Activated gamma-delta T cell treated with Interleukin-2 at 50 U/mL for 16 hours (primary cell): ENCODE measurements at places on chromosomes 11 and 22.

DNA sequence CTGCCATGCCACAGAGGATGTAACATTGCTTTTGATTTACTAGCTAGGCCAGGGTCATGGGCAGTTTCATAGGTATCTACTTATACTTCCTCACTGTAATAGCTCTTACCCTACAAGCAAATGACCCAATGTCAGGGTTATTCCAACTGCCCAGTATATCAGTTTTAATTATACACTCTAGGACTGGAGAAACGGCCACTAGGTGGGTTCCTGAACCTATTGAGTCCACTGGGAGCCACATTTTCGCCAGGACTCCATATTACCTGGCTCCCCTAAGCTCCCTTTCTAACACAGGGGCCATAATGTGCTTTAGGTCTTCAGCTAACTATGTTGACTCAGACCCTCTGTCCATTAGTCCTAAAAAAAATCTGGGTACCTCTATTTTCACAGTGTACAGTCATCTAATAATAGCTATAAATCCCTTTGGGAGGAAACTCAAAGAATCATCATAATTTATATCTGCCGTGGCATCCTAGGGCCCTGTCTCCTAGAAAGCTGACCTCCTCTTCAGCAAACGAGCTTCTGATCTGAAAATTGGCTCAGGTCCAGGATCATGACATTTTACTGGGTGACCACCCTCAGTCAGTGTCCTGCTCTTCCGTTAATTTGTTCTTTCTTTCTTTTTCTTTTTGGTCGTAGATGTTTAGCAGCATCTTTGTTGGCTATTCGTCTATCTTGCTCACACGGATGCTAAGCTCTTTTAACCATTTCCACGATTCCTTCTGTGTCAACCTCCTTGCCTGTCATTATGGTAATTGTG lies 244.3 kb downstream of the FAM76B start:
- no peak for DNase-seq

GRCh38 chr11:85772695-85773094 lies 38.2 kb downstream of the SYTL2 start:
- DNase-seq, result no peak

DNA sequence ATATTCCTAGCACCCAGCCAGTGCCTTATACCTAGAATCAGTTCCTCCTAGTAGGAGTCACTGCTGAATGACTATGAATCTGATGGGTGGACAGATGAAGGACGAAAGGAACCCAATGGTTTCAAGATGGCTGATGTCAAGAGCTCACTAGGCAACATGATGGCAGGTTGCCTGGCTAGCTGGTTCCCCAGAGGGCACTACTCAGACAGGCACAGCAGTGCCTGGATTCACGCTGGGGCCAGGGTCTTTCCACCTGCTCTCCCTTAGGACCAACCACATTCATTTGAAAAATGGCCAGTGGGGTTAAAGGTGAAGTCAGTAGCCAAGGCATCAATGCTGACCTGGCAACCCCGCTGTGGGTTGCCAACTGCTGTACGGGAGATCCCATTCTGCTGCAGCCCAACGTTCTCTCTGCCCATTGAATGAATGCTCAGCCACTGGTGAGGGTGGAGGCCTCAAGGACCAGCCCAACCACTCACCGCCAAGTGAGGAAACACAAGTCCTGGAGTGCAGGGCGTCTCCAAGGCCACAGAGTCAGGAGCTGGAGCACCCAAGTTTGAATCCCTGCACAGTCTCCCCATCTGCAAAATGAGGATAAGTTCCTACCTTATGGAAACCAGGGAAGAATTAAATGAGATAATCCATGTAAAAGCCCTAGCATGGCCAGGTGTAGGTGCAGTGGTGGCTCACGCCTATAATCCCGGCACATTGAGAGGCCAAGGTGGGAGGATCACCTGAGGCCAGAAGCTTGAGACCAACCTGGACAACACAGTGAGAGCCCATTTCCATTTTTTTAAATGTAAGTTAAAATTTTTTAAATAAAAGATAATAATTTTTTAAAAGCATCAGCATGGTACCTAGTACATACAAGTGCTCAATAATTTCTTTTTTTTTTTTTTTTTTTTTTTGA lies 12.4 kb downstream of the MYH9 start:
- no peak for DNase-seq

GRCh38 chr11:82980292-82980691 lies 78.8 kb downstream of the DDIAS start:
- no peak for DNase-seq

DNA sequence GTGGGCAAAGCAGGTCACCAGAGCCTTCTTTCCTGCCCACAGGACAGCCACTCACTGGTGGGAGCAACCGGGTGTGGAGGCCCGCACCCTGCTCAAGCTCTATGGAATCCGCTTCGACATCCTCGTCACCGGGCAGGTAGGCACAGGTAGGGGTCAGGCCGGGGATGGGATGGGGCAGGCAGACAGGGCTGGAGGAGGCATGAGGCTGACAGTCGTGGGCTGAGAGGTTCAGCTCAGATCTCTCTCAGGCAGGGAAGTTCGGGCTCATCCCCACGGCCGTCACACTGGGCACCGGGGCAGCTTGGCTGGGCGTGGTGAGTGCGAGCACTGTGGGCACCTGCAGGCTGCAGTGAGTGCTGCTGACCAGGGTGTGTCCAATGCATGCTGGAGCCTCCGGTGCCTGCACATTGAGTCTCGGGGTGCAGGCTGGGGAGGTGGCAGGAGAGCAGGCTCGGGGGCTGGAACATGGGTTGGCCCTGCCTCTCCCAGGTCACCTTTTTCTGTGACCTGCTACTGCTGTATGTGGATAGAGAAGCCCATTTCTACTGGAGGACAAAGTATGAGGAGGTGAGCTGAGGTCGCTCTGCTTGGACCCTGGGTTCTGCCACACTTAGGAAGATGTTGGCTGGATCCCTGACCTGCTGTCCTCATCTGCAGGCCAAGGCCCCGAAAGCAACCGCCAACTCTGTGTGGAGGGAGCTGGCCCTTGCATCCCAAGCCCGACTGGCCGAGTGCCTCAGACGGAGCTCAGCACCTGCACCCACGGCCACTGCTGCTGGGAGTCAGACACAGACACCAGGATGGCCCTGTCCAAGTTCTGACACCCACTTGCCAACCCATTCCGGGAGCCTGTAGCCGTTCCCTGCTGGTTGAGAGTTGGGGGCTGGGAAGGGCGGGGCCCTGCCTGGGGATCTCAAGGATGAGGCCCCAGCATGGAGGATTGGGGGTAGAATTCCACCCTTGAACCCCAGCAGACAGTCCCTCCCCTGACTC lies 6.3 kb downstream of the SLC7A4 start:
- no peak for DNase-seq

GRCh38 chr11:104713401-104713800 lies 184.9 kb downstream of the CASP12 start:
- DNase-seq, result no peak

DNA sequence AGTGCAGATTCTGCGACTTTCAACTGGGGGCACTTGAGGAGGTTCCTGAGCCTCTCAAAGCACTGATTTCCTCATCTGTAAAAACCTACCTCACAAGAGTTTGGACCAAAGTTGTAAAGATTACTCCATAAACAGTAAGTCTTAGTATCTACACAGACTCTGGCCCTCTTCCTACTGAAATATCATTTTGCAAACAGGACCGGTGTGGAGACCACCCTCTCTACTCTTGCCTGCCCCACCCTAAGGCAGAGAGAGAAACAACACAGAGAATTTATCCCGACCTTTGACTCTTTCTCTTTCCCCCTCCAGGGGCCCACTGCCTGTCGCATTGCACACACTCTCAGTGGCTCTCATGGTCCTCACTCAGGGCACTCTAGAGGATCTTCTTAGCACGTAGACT lies 117.9 kb upstream of the LDLRAD3 start:
- DNase-seq, result no peak

- peak; percentile 76 for DNase-seq
Observed at GRCh38 chr22:43388420-43388851, 23.4 kb upstream of the MPPED1 start.

DNA sequence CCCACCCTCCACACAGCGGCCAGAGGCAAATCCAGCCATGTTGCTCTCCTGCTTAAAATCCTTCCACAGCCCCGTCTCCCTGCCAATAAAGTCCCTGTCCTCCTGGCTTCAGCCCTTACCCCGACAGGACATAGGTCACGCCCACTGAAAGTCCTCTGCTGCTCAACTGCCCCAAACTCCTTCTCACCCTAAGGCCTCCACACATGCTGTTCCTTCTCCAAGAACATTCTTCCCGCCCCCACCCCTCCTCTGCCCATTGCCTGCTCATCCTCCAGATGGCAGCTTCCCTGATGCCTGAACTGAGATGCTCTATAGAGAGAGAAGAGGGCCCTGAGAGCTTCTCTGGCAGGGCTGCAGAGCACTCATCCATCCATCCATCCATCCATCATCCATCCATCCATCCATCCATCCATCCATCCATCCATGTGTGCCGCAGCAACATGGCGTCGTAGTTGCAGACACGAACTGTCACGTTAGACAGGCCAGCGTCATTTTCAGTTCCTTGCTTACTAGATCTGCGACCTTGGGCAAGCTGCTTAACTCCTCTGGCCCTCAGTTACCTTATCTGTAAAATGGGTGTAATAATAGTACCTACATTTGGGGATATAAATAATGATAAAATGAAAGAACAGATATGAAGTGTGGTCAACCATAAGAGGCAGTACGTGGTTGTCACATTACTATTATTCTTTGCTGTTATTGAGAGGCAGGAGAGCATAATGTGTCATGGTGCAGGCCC lies 9.4 kb downstream of the NPTXR start:
- no peak for DNase-seq

DNA sequence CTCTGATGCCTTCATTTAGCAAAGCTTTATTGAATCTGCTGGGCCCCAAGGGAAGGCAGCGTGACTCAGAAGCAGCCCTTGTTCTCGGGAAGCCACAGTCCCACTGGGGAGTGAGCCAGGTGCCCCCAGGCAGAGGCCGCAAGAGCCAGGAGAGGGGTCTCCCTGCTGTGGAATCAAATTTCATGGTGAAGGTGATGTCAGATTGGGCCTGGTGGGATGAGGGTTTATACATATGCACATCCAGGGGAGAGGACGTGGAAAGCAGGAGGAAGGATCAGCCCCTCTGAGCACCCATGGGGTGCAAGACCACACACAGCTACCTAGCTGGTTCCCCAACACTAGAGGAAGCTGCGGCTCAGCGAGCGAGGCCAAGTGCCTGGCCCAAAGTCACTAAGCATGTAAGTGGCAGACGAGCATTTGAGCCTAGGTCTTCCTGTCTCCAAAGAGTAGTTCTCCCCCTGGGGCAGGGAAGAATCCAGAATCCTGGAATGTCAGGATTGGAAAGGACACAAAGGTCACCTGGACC lies 2.0 kb downstream of the SYNGR1 start:
- no peak for DNase-seq

DNA sequence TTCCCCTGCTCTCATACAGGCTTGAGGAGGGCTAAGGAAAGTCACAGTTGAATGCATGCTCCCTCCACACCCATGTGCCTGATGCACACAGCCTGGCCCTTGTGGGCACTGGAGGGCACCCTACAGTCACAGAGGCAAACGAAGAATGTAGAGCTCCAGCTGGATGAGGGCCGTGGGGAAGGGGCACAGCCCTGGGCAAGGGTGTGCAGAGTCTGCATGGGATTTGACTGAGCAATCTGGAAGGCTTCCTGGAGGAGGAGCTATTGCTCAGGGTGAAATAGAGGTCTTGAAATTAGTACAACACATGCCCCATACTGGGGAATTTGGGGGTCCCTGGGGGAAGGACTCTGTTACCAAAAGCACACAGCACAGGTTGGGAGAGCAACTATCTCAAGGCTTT lies 64.0 kb downstream of the KCNQ1 start:
- no peak for DNase-seq

- DNase-seq, result peak; percentile 64
Observed at GRCh38 chr22:38758276-38758945, 2.6 kb upstream of the SUN2 start.

GRCh38 chr11:112770033-112770432 lies 191.2 kb upstream of the NCAM1 start:
- DNase-seq, result no peak

DNA sequence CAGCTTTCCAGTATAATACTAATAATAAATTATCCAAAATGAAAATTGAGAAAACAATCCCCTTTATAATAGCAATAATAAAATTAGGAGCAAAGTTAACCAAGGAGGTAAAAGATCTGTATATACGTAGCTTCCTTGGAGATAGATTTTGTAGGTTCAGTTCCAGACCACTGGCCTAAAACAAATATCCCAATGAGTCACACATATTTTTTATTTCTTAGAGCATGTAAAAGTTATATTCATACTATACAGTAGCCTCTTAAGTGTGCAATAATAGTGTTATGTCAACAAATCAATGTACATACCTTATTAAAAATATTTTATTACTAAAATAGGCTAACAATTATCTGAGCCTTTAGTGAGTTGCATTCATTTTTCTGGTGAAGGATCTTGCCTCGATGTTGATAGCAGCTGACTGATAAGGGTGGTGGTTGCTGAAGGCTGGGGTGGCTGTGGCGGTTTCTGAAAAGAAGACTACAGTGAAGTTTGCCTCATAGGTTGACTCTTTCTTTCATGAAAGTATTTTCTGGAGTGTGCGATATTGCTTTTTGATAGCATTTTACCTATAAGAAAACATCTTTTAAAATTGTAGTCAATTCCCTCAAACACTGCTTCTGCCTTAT lies 178.5 kb downstream of the ARHGAP42 start:
- DNase-seq, result no peak

GRCh38 chr11:27085605-27086004 lies 45.0 kb downstream of the BBOX1 start:
- no peak for DNase-seq

- DNase-seq, result no peak
Observed at GRCh38 chr11:96655474-96655873, 265.7 kb downstream of the JRKL start.

GRCh38 chr11:75374646-75375045 lies 23.2 kb upstream of the ARRB1 start:
- no peak for DNase-seq

DNA sequence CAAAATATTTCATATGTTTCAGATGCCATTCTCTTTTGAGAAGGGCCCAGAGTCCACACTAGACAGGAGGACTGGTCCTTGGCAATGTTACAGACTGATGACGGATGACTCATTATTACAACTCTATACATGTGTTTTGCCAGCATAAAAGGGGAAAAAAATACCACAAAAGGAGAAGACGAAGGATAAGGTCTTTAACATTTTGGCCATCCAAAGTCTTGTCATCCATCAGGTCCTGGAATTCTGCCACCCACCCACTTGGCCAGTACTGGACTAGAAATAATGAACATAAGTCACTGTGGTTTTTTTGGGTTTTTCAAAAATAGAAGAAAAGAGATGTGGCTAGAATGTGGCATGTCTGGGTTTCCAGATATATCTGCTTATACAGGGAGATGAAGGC lies 57.7 kb upstream of the BDNF start:
- no peak for DNase-seq

GRCh38 chr11:2451916-2452315 lies 7.1 kb downstream of the KCNQ1 start:
- DNase-seq, result no peak

- no peak for DNase-seq
Observed at GRCh38 chr11:69510471-69511357, 29.3 kb downstream of the LINC01488 start.

GRCh38 chr22:24201681-24202614 lies 20.7 kb downstream of the SUSD2 start:
- no peak for DNase-seq

GRCh38 chr11:130179396-130180306 lies 20.1 kb downstream of the ST14 start:
- DNase-seq, result no peak
